ENCODE measurements at places on chromosomes 12 and 14.

DNA sequence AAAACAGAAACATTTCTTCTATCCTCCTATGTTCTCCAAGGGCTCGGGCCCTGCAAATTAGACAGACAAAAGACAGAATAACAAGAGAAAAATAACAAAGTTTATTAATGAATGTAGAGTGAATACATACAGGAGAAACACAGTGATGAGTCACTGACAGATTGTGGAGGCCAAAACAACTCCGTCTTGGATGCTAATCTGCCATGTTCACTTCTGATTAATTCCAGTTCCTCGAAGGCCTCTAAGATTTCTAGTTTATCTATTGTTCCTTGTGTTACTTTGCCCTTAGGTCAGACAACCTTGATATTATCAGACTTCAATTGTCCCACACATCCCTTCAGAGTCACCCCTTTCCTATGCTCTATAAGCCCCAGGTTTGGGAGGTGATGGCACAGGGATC is 26.8 kb upstream of the NEDD1 start:
- DNase-seq, result no peak

DNA sequence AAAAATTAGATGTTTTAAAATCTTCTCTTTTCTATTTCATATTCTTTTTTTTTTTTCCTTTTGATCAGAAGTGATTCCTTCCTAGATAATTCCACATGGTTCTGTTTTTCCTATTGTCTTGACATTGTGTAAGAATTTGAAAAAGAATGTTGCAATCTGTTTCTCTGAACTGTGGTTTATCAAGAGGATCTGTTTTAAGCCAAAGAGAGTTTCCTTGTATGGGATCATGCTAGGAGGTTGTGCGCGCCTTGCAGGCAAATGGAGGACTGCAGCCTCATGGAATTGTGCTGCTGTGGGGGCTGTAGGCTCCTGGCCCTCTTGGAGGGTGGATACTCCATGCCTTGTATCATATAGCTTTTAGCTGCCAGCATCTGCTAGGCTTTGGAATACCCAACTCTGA is 43.3 kb upstream of the MBIP start:
- DNase-seq, result no peak

DNA sequence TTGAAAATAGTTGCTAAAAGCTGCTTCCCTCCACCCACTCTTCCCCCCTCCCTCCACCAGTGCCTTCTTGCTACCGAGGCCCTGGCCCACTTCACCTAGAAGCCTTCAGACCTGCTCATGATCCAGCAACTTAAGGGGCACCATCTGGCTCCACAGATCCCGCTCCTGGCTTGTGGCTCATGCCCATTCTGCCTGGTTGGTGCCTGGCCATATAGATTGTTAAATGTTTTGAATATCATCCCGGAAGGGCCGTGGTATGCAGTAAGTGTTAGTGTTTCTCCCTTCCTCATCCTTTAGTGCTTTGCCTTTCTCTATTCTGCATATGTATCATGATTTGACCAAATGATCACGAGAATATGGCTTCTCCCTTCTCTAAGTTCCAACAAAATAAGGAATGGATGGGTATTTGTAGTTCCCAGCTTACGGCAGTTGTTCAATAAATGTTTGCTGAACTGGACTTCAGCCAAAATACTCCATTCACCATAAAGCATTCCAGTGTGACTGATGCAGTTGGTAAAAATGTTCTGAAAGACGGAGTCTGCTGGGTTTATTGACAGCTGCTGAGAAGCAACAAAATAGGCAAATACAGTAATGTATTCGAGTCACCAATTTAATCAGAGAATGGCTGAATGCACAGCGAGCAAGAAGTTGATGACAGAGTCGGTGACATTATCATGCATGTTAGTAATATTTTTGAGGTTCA is 30.7 kb downstream of the GRIP1 start:
- DNase-seq, result no peak

- no peak for DNase-seq
Observed at GRCh38 chr12:11227373-11227772, 40.6 kb upstream of the TAS2R42 start.

DNA sequence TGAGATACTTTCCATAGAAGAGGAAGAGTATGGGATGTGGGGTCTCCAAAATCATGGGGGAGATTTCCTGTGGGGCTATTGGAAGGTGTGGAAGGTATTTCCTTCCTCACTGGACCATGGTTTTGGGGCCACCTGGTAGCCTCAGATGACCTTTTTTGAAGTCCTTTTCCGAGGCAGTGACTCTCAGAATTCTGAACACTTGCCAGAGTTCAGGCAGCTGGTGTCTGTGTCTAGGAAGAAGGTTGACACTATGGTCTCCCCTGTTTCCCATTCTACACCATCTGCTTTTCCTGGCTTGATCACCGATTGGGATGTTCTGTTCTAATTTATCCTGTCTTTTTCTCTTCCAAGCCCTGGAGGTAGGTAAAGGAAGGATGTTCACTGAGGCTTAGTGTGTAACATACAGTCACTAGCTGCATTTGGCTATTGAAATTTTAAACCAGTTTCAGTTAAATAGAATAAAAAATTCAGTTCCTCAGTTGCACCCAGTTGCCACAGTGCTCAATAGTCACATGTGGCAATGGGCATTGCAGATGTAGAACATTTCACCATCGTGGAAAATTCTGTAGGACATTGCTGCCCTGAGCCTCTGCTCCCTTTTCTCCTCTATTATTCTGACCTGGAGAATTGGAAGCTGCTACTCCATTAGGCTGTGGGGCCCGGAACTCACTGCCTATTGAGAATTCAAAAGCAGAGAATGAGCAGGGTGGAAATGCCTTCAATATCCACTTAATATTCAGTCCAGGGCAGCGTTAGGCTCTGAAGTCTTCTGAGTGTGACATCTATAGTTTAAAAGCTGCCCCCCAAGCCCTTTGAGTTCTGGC is 11.0 kb upstream of the PLEKHG3 start:
- DNase-seq, result no peak

DNA sequence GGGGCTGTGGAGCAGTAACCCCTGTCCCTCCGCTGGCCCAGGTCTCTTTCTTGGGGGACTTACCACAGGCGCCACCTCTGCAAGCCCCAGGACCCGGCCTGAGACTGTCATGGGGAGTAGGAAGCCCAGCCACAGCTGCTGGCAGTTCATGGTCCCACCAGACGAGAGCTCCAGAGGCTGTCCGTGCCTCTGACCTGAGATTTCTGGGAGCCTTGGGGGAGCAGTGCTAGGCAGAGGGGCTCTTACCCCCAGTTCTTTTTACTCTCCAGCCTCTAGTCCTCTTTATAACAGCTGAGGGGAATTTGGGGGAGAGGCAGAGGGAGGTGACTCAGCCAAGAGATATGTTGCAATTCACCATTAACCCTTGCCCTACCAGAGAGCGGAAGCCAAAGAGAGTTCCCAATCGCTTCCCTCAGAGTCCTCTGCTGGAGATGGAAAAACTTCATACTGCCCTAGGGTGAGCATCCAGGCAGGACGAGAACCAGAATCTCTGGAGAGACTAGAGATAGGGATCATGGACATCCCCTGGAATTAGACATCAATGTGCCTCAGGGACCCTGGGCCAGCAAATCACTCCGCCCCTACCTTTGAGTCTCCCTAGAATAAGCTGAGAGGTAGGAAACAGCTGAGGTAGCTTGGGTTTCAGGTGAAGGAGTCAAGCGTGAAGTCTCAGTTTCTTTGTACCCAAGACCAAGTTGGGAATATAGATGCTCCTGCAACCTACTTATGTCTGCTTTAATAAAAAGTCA is at the start of gene MMP19:
MMP19 (minus strand) TSS at position 256 of the 749 bp plus-strand sequence; CDS start at position 150, 106 bp downstream.
- peak; percentile 56 for DNase-seq

GRCh38 chr12:120472521-120472920 is 3.0 kb upstream of the SRSF9 start:
- no peak for DNase-seq

- peak; percentile 60 for DNase-seq
Observed at GRCh38 chr14:77059276-77059915, 30.9 kb upstream of the IRF2BPL start.

- DNase-seq, result no peak
Observed at GRCh38 chr14:24059841-24060388, 8.1 kb downstream of the CARMIL3 start.

DNA sequence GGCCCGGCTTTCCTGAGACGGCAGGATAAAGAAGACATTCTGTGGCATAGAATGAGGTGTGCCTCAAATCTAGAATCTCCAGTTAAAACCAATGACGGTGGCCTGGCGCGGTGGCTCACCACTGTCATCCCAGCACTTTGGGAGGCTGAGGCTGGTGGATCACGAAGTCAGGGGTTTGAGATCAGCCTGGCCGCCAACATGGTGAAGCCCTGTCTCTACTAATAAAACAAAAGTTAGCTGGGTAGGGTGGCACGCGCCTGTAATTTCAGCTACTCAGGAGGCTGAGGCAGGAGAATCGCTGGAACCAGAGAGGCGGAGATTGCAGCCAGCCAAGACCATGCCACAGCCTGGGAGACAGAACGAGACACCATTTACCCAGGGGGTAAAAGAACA is 193.6 kb downstream of the ALG10 start:
- DNase-seq, result no peak

- no peak for DNase-seq
Observed at GRCh38 chr14:44370727-44371126, 136.4 kb downstream of the FSCB start.

DNA sequence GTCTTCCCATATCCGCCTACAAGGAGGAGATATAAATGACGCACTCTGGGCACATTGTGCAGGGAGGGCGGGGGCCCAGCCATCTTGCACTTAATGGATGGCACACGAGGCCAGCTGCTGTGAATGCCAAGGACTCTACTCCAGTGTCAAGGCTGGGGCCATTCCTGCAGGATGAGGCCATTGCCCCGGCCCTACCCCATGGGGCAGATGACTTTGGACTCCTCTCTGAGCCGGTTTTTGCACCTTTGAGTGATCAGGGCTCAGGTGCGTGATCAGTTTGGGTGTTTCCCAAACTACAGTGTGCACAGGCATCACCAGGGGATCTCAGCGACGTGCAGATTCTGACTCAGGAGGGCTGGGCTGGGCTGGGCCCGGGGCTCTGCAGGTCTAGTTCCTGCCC is 16.1 kb downstream of the MMAB start:
- no peak for DNase-seq

- no peak for DNase-seq
Observed at GRCh38 chr14:89041257-89041582, 216.8 kb downstream of the TTC8 start.

GRCh38 chr14:64845878-64846277 is 33.8 kb downstream of the SPTB start:
- DNase-seq, result no peak

- no peak for DNase-seq
Observed at GRCh38 chr12:128205145-128205544, 61.8 kb upstream of the TMEM132C start.

DNA sequence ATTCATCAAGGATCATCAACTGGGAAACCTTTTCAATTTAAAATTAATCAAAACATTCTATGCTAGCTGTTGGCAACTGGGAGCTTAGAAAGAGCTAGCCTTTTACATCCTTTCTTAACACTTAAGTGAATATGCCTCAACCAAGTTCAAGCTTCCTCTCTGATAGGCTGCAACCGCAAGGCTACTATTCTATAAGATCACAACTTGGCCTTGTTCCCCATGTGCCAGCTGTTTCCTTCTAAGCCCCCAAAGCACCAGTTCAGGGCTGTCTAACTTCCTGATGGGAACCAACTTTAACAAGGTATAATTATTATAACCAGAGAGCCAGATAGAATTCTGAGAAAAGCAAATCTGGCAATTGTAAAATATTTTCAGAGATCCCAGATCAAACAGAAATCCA is 37.0 kb downstream of the KCNC2 start:
- DNase-seq, result no peak

GRCh38 chr12:11174022-11174421 is 3.0 kb downstream of the SMIM10L1 start:
- peak; percentile 38 for DNase-seq

GRCh38 chr14:35242599-35243311 is 49.4 kb upstream of the PSMA6 start:
- DNase-seq, result no peak

- peak; percentile 52 for DNase-seq
Observed at GRCh38 chr14:68011406-68012028, 191.9 kb downstream of the RAD51B start.

DNA sequence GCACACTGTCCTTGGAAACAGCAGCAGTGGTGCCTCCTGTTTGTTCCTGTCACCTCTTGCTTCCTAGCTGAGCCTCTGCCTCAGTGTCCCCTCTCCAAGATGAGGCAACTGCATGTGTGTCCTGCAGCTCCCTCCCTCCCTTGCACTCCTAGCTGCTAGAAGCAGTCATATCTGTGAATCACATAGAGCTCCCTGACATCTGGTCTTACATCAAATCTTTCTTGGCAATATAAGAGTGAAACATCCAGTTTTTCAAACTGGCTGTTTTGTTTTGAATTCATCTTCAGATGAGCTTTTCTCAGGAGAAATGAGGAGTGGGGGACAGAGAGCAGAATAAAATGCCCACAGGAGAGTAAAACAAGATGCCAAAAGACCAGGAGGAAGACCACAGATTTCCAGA is 103.7 kb downstream of the VCPKMT start:
- no peak for DNase-seq

GRCh38 chr12:19971361-19972280 is 396.7 kb upstream of the PDE3A start:
- peak; percentile 78 for DNase-seq

DNA sequence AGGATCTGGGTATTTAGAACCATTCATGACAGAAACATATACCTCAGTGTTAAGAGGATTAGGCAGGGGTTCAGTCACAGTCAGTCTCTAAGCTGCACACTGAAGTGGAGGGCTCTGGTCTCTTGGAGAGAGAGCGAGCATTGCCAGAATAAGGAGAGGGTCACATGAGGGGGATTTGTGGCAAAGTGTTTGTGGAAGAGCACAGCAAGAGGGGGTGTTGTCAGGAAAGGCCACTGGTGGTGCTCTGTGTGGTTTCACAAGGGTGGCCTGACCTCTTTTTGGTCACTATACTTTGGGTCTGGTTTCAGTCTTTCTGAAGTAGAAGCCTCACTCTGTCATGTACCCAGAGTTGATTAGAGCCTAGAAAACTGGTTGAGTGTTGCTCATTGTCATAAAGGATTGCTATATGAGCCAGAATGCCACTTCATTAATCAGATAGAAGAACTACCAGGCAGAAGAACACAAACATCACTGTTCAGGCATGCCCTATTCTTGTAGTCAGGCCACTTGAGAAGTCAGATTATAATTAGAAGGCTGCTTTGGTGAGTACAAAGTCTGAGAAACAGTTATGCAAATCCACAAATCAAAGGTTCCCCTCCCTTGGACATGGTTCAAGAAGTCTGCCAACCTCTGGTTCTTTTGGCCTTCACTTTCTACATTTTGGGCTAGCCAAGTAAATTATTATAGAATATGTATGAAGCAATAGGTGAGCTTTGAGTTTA is 8.4 kb downstream of the TMEM19 start:
- DNase-seq, result no peak

Data from skeletal muscle cell (primary cell).